K562 (cell line): ENCODE measurements at places on chromosomes 3 and 15.

GRCh38 chr3:119352863-119353527, 58.8 kb downstream of the ARHGAP31 start:
- no peak for DNase-seq

DNA sequence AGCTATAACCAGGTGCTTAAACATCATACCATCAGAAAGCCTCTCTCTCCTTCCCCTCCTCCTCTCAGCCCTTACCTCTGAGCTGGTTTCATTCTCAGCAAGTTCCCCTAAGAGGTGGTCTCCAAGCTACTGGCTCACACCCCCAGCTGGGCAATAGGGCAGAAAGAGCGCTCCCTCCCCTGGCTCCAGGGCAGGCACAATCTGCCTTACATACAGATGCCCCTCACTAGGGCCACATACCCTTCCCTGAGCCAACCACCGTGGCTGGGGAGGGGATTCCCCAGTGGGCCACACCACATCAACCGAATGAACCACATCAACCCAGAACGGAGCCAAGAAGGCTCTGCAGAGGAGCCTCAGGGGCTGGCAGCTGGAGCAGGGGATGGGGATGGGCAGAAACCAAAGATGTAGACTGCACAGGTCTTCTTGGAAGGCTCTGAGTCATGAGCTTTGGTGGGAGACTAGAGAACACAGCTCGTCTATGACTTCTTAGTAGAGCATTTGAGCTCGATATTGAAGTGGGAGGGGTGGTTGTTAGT, 4.6 kb upstream of the FBLN2 start:
- no peak for DNase-seq

GRCh38 chr15:51108933-51109550, 14.3 kb upstream of the TNFAIP8L3 start:
- DNase-seq = no peak

- no peak for DNase-seq
These were observed 176.6 kb downstream of the XXYLT1 start for GRCh38 chr3:195094191-195094921.

DNA sequence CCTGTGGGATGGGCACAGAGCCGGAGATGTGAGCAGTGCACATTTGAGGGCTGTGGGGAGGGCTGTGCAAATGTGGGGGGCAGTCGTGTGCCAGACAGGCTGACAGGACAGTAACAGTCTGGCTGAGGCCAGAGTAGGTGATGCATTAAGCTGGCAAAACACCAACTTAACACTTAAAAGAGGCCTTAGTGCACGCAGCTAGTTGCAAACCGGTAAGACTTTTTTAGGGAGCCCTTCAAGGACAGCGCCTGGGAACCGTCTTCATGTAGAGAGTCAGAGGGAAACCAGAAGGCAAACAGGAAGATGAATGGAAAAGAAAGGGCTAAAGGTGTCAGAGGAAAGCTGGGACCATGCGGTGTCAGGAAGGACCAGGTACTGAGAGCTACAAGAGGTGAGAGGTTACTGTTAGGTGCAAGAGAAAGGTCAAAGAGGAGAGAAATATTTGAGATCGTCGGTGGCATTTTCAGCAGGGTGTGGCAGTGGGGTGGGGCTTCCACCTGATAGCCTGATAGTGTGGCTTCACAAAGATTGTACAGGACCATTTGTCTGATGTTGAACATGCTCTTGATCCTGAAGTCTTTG, 30.0 kb upstream of the CHD2 start:
- DNase-seq = peak; percentile 38

DNA sequence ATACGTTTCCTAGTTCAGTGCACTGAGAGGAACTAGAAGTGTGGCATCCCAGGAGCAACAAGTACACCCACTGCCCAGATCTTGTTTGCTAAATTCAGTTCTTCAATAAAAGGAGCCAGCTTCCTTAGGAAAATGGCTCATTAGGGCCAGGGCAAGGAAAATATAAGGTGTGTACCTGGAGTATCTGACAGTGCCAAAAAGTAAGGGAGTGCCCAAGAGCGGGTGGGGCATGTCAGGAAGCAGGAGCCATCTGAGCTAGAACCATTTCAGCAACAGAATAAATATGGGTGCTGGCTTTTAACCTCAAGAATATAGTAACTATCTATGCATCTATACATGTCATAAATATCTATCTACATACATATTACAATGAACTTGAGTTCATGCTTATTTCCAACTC, 44.1 kb downstream of the SLC41A3 start:
- no peak for DNase-seq

DNA sequence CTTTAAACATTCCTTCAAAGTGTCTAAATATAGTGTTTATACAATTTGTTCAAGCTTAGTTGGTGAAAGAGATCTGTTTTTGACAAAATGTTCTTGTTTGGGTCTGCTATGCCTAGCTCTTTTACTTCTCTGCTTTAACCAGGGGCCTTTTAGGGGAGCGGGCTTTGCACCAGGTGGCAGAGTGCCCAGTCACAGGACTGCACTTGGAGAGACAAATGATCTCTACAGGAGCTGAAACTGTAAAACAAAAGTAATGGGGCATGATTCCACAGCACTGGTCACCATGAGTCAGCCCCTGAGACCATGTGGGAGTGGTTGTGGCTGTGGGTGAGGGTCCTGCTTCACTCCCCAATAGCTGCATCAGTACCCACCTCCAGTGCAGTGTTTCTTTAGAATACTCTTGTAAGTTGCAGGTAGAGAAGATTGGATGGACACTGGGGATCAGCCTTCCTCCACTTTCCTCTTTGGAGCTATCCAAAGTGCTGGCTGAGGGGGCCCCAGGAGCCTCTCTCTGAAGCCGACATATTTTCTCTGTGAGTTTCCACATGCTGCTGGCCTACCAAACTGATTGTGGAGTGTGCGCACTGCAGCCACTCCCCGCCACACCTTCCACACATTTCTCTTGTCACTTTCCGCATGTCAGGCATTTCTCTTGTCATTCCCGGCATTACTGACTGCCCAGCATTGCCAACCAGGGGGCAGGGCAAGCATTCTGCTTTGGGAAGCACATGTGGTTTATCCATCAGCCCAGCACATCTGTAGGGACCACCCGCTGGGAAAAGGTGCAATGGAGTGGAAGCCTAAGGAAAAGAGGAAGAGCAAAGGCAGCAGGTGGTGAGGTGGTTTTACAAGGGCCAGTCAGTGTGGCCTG, 110.0 kb downstream of the EPHB1 start:
- DNase-seq = no peak
